ENCODE measurements at places on chromosomes 1 and 21.

- DNase-seq, result no peak
Observed at GRCh38 chr1:43286533-43286932, 1.2 kb upstream of the C1orf210 start.

DNA sequence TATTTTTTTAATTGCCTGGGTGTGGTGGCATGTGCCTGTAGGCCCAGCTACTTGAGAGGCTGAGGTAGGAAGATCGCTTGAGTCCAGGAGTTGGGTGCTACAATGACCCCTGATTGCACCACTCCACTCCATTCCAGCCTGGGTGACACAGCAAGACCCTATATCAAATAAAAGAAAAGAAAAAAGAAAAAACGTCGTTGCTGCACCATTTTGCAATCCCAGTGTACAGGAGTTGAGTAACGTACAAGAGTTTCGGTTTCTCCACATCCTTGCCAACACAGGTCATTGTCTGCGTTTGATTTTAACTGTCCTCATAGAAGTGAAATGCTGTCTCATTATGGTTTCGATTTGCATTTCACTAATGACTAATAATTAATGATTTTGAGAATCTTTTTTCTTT, 7.9 kb downstream of the ZNF684 start:
- no peak for DNase-seq

GRCh38 chr1:178345807-178346206, 151.0 kb downstream of the CLEC20A start:
- no peak for DNase-seq

DNA sequence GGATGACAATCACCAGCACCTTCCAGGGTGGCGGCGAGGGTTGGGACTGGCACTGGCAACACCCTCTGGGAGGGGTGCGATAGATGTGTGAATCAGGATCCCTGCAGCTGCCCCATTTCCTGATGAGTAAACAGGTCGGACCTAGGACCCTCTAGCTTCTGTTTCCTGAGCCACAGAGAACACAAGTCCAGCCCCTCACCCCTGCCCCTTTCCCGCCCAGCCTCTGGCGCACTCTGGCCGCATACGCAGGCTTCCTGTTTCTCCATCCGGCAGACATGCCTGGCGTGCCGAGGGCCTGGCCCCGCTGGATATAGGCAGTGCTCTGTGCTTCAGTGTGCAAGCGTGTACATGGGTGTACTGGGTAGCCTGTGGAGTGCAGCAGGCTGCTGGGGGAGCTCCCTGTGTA, 4.6 kb downstream of the PEAR1 start:
- no peak for DNase-seq

DNA sequence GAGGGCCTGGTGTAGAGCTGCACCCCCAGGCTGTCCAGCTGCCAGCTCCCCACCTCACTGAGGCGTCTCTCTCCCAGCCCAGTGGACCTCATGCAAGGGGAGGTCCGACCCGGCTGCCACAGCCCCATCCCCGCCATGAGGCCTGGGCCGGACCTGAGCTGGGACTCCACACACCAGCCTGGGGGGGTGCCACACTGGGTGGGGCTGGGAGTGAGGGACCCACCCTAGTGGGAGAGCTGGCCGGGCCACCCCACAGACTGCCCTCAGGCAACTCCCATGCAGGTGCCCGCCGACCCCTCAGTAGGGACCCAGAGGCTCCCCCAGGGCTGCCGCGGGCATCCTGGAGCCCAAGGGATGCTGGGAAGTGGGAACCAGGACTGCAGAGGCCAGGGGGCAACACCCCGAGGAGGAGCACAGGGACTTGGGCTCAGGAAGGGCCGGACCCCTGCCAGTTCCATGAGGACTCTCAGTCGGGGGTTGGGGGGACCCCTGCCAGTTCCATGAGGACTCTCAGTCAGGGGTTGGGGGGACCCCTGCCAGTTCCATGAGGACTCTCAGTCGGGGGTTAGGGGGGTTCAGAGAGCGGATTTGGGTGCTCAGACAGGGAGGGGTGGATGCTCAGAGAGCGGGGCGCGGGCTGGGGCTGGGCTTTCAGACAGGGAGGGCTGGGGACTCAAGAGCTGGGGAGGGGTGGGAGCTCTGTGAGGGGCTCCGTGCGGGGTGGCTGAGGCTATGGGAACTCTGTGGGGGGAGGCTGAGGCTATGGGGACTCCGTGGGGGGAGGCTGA, 1.2 kb upstream of the RNF223 start:
- DNase-seq, result no peak

DNA sequence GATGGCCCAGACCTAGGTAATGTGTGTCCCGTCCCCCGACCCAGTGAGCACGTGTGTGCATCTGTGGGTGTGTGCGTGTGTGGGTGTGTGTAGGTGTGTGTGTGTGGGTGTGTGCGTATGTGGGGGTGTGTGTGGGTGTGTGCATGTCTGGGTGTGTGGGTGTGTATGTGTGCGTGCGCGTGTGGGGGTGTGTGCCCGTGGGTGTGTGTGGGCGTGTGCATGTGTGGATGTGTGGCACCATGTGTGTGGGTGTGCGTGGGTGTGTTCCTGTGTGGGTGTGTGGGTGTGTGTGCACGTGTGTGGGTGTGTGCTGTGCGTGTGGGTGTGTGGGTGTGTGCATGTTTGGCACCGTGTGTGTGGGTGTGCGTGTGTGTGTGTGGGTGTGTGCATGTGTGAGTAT, 309.5 kb downstream of the KIF26B start:
- no peak for DNase-seq

GRCh38 chr1:85198864-85199263, 2.0 kb downstream of the SYDE2 start:
- no peak for DNase-seq

Data from NCI-H524 (cell line).